ENCODE measurements at places on chromosomes 4 and X.

DNA sequence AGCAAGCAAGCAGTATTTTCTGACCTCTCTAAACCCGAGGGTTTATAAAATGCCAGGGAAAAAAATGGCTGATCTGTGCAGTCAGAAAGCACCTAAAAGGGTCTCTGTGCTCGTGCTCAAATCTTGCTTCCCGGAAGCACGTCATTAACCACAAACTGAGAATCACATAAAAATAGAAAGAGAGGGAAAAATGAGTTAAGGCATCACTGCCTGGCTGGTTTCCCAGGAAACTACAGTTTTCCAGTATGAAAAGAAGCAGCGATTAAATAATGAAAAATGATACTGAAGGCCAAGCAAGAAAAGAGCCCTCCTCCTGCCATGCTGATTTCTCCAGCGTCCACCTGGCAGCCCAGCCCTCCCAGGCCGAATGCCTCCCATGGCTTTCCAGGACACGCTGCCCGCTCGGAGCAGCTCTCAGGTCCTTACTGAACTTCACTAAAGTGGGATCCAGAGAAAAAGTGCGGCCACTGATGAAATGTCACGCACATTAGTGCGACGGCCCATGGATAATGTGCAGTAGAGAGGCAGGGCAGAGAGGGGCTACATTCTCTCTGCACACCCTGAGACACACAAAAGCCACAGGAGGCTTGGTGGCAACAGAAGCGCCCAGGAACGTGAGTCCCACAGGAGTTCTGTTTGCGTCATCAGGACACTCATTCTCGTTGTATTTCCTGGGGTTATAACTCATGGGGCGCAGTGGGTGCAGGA lies 80.4 kb downstream of the WFS1 start:
- DNase-seq: no peak

DNA sequence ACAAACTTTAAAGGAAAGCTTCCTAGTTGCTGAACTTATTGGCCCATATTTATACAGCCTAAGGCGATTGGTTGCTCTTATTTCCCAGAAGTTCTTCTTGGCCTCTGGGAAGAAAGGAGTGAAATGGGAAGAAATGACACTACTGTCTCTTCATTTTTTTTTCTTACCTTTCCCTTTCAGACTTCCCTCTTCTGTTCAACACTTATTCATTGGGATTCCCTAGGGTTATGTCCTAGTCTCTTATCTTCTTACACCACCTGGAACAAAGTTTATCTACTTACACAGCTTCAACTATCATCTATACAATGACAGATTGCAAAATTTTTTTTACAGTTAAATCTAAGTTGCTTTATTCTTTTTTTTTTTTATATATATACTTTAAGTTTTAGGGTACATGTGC lies 68.0 kb downstream of the SNX12 start:
- no peak for DNase-seq

- DNase-seq: no peak
Observed at GRCh38 chr4:181202240-181202639, 1041.0 kb upstream of the TENM3 start.

GRCh38 chr4:6268650-6269615 lies 717 bp upstream of the WFS1 start:
- no peak for DNase-seq

- DNase-seq: no peak
Observed at GRCh38 chr4:139658586-139659382, 6.8 kb upstream of the MGST2 start.

DNA sequence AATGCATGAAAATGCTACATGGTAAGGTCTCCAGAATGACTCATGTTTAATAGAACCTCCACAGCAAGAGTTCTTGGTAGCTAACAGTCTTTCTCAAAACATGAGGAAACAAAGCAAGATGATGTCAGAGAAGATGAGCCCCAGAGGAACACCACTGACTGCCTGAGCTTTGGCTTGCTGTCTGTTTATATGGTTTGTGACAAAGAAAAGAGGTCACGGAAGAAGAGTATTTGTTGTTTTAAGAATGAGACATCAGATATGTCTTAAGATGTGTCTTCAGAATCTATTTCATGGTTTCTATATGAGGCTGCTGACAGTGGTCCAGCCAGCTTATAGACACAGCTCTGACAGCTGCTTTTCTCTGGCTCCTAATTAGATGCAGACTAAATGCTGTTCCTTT lies 18.8 kb upstream of the AREG start:
- no peak for DNase-seq

- DNase-seq: no peak
Observed at GRCh38 chr4:519885-520682, 21.1 kb downstream of the PIGG start.

- no peak for DNase-seq
Observed at GRCh38 chr4:185396724-185397385, at the start of gene ANKRD37. Gene ANKRD37 (plus strand): TSS chr4:185396841. CDS start chr4:185396924, 83 bp downstream.

All from HAP-1 (cell line).